G401 (cell line): ENCODE measurements at places on chromosomes 3 and 15. TPM values are rescaled to one million over a fixed set of nuclear protein-coding genes. Genes with fewer than 3 reads are reported as not detected.

ARPP19 gene
- total RNA-seq, result 30.8 and 60.3 TPM in 2 replicates

SELENOT gene
- total RNA-seq, result 75.1 and 130 TPM in 2 replicates

ISLR2 gene
- not detected in 2 replicates for total RNA-seq

ROPN1B gene
- total RNA-seq, result not detected in 2 replicates

IDH2 gene
- 46.2 and 52.9 TPM in 2 replicates for total RNA-seq

SHF gene
- total RNA-seq, result 7.8 and 10.7 TPM in 2 replicates
